ENCODE measurements at places on chromosomes 6 and 20. TPM values are rescaled to one million over a fixed set of nuclear protein-coding genes. Genes with fewer than 3 reads are reported as not detected.

Gene MYT1
- 1.1 TPM for total RNA-seq

Gene DST
- total RNA-seq, result 83.9 TPM

Gene TBX18
- 11.8 TPM for total RNA-seq

Gene ECT2L
- total RNA-seq, result not detected

Gene NKAIN4
- not detected for total RNA-seq

Gene NEURL2
- total RNA-seq, result 6.0 TPM

Gene SLC17A4
- total RNA-seq, result not detected

Gene FAM229B
- 13.4 TPM for total RNA-seq

Gene PLAGL2
- total RNA-seq, result 3.9 TPM

Gene C4B
- total RNA-seq, result 2.1 TPM

Gene ZNF341
- total RNA-seq, result 3.0 TPM

Gene GSTA3
- not detected for total RNA-seq

All from A375 (cell line).